ENCODE measurements at places on chromosomes 5 and 9.

GRCh38 chr5:124602925-124603650, 143.4 kb downstream of the ZNF608 start:
- DNase-seq, result no peak

DNA sequence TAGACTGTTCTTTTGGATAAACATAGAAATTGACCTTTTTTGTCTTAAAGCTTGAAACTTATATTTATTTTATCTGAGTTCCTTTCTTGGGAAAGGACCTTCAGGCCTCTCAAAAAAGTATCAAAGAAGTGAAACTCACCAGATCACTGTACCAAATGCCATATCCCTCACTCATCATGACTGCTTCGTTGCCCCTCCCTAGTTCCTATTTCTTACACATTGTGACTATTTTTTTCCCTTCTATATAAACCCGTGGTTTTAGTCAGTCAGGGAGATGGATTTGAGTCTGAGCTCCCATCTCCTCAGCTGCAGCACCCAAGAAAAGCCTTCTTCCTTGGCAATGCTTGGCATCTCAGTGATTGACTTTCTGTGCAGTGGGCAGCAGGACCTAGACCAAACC, 129.4 kb downstream of the LPAR1 start:
- no peak for DNase-seq

DNA sequence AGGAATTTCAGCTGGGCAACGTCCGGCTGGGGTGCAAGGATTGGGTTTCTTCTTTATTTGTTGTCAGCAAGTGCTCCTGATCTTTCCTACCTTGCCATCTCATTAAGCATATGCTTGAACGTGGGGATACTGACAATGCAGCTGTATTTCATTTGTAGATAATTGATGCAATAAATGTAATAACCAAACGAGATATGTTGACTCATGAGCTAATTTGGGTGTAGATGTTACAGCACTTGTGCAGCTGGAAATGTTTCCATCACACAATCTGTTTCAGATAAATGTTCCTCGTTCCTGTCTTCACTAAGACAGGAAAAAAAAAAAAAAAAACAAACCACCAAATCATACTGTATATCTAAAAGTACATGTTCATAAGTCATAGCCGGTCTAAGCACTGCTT, 123.8 kb downstream of the DMRT2 start:
- no peak for DNase-seq

GRCh38 chr5:39167141-39167971, 52.0 kb downstream of the FYB1 start:
- DNase-seq, result no peak

DNA sequence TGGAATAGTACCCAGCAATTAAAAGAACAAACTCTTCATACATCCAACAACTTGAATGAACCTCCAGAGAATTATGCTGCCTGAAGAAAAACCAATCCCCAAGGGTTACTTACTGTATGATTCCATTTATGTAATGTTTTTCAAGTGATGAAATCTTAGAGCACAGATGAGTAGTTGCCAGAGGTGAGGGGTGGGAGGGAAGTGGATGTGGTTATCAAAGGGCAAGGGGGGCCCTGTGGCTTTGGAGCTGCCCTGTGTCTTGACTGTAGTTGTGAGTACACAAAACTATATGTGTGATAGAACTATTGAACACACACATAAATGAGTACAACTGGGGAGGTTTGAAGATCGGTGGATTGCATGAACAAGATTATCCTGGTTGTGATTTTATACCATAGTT, 115.8 kb upstream of the SLC25A48 start:
- no peak for DNase-seq

DNA sequence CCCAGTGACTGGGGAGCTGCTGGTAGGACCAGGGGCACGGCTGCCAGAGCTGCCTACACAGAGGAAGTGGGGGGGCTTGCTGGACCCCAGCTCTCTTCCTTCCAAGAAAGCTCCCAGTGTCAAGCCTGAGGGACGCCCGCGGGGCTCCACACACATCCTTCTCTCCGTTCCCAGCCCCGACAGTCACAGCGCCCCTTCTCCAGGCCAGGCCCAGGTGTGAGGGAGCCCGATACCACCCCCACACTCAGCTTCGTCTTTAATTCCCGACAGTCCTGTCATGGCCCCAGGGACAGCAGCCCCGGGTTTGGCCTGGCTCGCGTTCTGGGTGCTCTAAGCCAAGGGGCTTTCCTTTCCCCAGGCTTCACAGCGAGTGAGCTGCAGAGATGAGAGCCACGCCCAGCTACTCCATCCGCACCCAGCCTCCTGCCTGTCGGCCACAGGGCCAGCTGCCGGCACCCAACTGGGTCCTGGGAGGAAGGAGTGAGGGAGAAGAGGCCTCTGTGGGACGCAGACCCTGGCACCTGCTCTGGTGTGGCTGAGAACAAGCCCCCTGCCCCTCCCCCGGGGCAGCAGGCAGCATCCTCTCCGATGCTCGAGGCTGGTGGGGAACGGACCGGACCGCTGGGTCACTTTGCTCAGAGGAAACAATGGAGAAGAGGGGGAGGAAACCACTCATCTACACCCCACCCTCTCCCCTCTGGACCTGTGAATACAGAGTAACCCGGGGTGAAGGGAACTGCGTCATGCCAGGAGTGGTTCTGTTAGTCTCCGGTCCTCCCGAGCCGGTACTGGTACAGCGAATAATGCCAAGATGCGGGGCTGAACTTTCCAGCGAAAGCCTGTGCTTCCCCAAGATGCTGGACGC, 53.9 kb upstream of the PHYKPL start:
- DNase-seq, result no peak

GRCh38 chr9:97774673-97775072, 77.5 kb upstream of the XPA start:
- DNase-seq, result no peak
